Cerebellar nuclear complex (tissue), 1 donor: ENCODE measurements at places on chromosomes 7 and 10.

GRCh38 chr10:62627983-62628382, 176.5 kb upstream of the ADO start:
- no peak for DNase-seq

DNA sequence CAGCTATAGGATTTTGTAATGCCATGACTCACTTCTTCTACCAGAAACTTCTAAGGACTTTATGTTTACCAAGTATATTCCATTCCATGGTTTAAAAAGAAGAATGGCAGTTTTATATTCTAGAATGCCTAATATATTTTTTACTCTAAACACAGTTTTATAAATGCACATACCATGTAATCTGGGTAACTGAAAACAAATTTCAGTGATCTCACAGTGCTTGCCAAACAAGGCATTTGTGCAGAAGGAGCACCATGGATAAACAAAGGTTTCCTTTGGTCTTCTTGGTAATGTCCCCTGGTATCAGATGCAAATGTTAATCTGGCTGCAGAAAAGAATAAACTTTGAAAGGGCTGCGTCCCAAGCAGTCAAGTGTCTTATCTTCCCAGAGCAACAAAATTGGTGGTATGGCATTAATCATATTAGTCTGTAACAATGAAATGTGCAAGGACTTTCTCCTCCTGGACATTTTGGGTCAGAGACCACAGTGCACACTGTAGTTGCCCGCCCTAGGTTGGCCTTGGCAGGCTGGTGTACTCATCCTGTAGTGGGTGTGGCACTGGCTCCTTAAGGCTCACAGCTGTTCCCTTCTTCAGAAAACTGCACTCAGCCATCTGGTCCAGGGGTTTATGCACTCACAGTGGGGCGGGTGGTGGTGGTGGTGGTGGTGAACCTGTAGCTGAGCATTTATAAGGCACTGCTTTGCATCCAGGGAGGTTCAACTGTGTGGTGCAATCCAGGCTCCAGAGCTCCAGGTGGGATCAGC, 56.7 kb downstream of the LAMB4 start:
- no peak for DNase-seq

- DNase-seq = no peak
Measured at GRCh38 chr10:71889388-71889987, 38.4 kb upstream of the PSAP start.

DNA sequence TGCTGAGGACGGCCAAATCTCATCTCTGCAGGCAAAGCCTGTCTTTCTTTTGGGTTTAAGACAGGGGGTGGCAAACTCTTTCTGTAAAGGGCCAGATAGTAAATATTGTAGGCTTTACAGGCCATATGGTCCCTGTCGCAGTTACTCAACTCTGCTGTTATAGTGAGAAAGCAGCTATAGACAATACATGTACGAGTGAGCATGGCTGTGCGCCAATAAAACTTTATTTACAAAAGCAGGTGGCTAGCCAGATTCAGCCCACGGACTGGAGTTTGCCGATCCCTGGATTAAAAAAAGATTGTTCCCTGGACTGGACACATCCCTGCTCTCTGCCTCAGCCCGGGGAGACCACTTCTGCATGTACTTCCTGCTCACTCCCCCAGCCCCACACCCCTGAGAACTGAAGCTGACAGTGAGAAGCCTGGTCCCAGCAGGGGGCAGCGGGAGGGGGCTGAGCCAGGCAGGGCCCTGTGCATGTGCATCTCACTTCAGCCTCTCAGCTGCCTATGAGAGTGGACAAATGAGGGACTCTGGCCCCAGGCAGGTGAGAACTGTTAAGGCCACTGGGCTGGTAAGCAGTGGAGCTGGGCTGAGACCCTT, 392.4 kb downstream of the PLXNA4 start:
- no peak for DNase-seq

DNA sequence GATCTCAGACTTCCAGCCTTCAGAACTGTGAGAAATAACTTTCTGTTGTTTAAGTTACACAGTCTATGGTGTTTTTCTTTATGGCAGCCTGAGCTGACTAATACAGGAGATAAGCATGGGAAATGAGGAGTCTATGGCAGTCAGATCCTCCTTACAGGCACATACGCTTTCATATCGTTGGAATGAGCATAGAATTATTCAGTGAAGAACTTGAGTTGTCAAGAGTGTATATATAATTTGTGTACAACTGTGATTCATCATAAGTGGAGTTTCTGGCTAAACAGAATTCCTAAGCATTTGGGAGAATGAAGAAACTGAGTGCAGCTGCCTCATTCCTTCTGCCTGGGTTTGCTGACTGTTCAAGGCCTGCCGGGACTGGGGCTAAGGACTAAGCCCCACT, 516.7 kb downstream of the ADRA2A start:
- DNase-seq = no peak

- DNase-seq = no peak
Measured at GRCh38 chr7:143444785-143445184, 1.5 kb downstream of the TAS2R60 start.

DNA sequence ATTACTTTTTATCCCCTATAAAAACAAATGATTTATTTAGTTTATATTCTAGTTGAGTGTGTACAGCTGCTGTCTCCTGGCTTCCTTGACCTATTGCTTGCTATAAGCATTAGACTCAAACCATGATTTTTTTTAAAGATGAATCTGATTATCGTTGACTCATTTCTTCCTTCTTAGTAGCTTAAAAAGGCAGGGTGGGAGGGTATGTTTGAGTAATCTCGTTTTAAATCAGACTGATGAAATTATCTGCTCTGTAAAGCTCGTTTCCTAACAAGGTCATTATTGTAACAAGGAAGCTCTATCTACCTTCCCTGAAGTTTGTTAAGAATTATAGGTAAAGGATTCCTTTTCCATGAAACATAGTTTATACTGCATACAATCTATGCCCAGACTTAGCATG, 276.3 kb upstream of the KCND2 start:
- DNase-seq = no peak

DNA sequence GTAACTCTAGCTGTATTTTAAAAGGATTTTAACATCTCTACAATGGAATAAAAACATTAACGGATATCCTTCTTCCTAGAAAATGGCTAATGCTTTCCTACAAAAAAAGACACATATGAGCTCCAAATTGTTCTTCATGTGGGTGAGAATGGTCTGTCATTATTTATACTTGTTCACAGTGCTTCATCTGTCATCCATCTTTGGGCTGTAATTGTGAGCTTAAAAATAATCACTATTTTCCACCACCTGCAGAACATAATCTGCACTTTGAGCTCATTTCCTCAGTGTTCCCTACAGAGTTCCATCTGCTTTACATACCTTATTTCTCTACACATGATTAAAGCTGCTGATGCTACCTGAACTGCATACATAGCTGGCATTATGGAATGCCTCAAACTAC, 979.1 kb upstream of the C7orf33 start:
- DNase-seq = no peak

- DNase-seq = peak; percentile 65
Measured at GRCh38 chr10:110492069-110492822, 5.5 kb upstream of the DUSP5 start.

DNA sequence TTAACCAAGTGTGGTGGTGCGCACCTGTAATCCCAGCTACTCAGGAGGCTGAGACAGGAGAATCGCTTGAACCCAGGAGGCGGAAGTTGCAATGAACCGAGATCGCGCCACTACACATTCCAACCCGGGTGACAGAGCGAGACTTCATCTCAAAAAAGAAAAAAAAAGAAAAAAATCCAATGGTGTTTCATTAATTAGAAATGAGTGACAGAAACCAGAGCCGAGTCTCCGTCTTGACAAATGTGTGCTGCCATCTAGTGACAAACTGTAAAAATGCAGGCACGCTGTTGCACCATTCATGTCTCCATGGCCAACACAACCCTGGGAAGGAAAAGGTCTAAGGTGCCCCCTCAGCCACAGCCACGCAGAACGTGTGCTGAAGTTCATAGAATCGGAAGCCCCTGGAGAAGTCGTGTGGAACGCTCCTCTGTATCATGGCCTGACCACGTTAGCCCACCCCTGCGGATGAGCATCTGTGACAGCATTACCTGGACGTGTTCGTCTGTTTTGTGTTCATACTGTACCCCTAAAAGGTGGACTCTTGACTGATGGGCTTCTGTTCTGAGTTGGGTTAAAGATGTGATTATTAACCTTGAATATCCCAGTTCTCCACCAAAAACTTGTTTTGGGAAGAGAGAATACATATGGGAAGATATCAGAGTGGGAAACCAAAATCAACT, 94.9 kb downstream of the LYZL2 start:
- DNase-seq = no peak

- no peak for DNase-seq
Measured at GRCh38 chr7:109879287-109879828, 1211.6 kb upstream of the LRRN3 start.

GRCh38 chr10:5743736-5744135, 59.1 kb downstream of the TASOR2 start:
- no peak for DNase-seq

DNA sequence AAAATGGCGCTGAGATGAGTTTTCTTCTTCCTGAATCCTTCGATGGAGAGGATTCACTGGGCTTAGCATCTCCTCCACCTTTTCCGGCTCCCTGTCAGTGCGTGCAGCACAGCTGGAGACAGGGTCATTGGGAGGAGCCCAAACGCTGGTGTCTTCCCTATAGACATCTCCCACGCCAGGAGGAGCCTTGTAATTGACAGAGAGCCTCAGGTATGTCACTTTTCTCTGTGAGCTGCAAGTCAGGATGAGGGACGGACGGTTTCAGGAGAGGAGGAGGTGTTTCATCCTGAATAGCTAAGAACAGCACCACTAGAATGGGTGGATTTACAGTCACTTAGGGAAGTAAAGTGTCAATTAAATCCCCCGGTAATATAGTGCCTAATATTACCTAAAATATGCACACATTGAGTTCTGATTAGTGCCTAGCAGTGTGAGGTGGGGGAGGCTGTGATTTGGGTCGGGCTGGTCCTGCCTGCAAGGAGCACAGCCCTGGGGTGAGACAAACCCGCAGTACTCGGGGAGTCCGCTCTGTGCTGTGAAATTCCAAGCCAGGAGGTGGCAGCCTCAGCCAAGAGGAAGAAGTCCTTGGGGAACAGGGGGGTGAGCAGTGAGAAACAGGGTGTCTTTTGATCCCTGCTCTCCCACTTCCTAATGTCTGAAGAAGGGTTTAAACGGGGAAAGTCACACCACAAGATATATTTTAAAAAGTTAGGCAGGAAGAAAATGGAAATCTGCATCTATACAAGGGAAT, 28.2 kb downstream of the IL15RA start:
- DNase-seq = no peak

GRCh38 chr7:28298870-28299518, 113.3 kb upstream of the CREB5 start:
- DNase-seq = no peak
